ENCODE measurements at places on chromosomes 12 and 14.
A peak's percentile ranks its signal among the peaks of the same experiment; 100 is the strongest.

- no peak for DNase-seq
Observed at GRCh38 chr14:58881433-58881832, 243.7 kb downstream of the DACT1 start.

DNA sequence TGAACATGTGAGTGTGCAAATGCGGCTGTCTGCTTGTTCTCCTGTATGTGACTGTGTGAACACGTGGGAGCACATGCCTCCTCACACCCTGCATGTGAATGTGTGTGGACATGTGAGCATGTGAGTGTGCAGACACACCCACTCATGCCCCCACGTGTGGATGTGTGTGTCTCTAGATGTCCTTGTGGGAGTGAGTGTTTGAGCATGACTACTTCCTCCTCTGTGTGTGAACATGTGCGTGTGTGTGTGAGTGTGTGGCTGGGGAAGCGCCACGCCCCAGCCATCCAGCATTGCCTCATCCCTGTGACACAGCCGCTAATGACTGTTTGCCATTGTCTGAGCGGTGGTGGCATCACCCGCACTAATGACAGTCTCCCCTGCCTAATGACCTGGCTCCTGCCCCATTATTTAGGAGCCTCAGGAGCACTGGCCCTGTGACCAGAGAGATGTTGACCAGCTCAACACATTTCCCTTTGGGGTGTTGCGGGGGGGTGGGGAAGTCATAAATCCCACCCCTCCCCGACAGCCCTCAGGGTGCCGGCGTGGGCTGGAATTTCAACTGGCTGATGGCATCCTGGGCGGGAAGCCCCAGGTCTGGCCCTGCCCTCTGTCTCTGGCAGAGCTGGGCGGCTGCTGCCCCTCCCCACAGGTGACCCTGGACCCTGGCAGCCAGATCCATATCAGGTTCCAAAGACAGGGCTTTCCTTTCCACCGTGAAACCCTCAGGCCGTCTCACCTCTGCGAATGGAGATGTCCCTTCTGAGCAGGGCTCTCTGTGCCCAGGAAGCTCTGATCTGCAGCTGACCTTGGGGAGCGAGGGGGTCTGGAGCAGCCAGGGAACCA, 11.5 kb upstream of the KRT80 start:
- DNase-seq: peak; percentile 77

GRCh38 chr12:26034371-26035142, 76.1 kb downstream of the RASSF8 start:
- DNase-seq: no peak

DNA sequence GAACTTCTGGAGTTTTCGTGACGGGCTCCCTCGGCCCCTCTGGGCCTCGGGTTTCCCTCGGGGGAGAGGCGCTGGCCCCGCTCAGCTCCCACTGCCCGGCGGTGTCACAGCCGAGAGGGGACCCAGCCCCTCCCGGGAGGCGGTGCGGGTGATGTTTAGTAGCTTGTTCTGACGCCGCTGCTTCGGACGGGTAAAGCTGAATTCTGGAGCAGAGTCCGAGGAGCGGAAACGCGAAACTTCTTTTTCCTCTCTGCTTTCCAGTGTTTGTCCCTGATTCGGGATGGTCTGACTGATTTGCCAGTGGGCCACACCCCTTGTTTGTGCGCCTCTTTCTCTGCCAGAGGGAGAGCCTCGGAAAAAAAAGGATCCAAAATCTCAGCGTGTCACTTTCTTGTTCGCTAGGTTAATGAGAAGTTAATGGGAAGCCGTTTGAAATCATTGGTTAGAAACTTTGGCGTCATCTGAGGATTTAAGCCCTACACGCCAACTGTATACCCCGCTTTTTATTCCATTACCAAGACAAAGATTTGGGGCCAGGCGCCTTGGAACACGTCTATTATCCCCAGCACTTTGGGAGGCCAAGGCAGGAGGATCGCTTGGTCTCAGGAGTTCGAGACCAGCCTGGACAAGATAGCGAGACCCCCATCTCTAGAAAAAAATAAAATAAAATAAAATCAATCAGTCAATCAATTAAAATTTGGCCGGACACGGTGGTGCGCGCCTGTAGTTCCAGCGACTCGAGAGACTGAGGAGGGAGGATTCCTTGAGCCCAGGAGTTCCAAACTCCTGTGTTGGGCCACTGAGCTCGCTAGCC, 756 bp downstream of the TULP3 start:
- peak; percentile 77 for DNase-seq

DNA sequence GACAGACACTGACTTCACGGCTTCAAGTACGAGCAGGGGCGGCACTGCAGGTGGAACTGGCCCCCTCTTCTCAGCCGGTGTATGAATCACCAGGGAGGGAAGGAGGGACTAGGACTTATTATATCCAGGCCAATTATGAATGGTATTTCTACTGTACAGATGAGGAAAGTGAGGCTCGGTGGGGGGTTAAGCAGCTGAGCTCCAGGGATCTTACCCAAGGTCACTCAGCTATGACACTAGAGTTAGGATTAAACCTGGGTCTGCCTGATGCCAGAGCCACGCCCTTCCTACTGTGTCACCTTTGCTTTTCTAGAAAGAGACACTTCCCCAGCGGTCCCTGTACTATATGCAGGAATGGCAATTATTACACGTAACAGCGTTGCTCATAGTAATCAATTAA, 42.2 kb upstream of the NRXN3 start:
- no peak for DNase-seq

DNA sequence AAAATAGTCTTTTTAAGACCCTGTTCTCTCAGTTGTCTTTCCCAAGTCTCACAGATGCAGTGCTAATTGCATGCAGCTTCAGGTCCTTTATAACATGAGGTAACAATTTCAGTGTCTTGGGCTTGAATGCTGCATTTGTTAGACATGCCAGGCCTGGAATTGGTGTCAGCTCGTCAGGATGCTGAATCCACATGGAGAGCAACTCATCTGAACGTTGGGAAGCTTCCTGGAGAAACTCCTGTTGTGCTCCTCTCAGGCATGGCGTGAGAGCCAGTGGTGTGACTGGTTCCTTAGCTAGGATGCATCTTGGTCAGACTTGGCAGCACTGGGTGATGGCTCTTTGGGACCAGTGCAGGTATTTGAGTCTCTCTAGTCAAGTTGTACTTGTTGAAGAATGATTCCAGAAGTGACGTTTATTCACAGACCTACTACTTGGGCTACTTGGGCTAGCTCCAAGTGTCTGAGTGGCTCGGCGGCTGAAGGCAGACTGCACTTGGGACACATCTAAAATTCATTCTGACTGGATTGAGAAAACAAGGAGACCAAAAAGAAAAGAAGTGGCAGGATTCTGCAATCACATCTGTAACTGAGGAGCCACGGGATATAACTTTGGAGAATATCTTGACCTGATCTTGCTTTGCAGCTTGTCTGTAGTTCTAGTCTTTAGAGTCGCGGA, 134.8 kb upstream of the ARHGAP5 start:
- no peak for DNase-seq

GRCh38 chr12:110933326-110933974, 13.1 kb upstream of the MYL2 start:
- no peak for DNase-seq

GRCh38 chr12:79939728-79940310, 4.9 kb upstream of the PPP1R12A start:
- no peak for DNase-seq

DNA sequence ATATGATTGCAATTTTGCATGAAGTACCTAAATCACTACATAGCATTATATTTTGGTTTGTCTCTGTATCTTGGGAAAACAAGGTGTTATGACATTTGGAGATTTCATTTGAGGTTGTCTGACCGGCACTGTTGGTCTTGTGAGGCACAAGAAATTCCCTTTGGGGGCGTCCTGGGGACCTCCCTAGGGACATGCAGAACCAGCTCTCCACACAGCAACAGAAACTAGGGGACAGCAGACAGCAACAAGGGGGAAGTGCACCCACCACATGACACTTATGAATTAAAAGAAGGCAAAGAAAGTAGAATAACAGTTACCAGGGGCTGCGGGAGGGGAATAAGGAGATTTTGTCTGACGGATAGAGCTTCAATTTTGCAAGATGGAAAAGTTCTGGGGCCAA, 14.4 kb downstream of the DDX54 start:
- no peak for DNase-seq
